ENCODE measurements at places on chromosomes 3 and 15.

GRCh38 chr3:178223876-178224275 is 312.4 kb upstream of the KCNMB2 start:
- no peak for ATAC-seq

GRCh38 chr3:22098021-22098420 is 347.0 kb upstream of the ZNF385D start:
- no peak for ATAC-seq

- ATAC-seq, result peak; percentile 84
Measured at GRCh38 chr15:89912674-89913396, at the start of gene ARPIN. TSS of gene ARPIN (minus strand) at chr15:89912952. CDS start at chr15:89912835, 117 bp downstream.

GRCh38 chr3:87541723-87542122 is 265.3 kb upstream of the POU1F1 start:
- no peak for ATAC-seq

DNA sequence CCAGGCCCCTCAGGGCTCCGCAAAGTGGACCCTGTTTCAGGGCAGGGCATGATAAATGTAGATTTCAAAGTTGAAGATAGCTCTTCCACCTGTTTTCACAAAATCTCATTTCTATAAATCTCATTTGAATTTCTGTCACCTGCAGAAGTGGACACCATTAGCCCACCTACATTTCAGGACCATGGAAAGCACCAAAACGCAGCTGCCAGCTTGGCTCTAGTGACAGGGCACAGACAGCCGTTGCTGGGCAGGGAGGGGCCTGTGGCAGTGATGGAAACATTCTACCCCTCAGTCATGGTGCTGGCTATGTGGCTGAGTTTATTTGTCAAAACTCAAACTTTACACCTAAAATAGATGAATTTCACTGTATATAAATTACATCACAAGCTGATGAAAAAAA is 40.4 kb downstream of the PRR23E start:
- ATAC-seq, result no peak

GRCh38 chr3:194082743-194083636 is 53.0 kb upstream of the HES1 start:
- peak; percentile 63 for ATAC-seq

DNA sequence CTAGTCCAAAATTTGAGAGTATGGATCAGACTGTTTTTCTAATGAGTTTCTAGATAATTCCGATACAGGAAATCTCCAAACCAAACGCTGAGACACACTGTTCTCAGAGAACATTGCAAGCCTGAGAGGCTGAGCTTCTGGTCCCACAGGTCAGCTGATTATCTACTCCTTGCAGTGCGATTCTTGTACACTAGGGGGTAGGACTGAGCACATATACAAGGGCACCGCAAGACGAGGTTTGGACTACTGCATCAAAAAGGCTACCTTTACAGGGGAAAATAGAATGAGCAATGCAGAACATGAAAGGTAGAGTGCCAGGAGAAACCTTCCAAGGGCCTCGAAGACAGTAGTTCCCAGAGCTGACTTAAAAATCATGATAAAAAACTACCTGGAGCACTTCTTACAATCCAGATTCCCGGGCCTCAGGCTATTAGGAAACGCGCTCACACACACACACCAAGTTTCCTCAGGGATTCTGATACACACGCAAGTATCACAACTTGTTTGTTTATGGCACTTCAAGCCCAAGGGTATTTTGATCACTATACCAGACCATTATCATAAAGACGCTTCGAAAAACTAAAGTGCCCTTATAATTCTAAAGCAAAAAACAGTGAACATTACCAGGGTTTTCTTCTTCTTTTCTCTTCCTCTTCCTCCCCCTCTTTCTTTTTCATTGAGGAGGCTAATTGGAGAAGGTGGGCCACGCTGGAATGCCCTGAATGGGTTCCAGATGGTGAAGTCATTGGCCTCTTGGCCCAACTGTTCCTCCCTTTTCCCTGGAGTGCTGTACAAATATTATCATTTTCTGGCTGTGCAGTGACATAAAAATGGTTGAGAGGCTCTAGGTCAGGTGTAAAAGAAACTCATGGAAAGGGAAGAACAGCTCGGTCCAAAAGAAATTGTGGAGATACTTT is 61.8 kb downstream of the SLC12A8 start:
- no peak for ATAC-seq

DNA sequence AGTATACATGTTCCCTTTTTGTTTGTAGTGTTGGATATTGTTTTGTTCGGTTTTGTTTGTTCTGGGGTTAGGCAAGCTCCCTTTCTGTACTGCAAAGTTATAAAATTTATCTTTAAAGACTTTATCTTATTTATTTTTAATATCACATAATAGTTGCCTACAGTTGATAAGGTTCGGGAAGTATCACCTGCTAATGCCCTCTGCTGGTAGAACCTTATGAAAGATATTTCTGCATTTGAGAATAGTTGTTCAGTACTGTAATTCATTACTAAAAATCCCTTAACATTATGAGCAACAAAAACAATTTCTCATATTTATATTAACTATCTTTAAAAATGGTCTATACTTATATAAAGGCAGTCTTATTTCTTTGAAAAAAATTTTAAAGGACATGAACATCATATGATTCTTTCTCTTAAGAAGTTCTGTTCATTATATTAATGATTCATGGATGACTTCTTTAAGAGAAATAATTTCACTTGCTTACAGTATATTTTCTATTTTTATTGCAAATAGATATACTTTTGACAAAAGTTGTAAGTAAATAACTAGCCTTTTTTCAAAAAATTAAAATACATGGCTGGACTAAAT is 1126.8 kb downstream of the SI start:
- ATAC-seq, result no peak

- no peak for ATAC-seq
Measured at GRCh38 chr3:126676919-126677705, 22.2 kb upstream of the TXNRD3 start.

DNA sequence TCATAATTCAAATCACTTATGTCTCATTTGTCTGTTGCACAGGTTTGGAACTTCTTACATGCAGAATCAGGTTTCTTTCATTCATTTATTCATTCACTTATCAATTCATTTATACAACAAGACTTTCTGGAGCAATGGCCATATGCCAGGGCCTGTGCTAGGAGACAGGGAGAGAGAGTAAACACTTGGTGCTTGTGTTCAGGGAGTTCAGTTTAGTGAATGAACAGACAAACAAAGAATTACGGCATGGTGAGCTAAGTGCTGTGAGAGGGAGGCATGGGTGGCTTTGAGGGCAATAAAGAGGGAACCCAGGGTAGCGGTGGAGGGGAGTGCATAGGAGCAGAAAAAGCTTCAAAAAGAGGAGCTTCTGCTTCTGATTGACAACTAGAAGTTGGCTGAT is 8.5 kb upstream of the IREB2 start:
- ATAC-seq, result no peak

- no peak for ATAC-seq
Measured at GRCh38 chr15:99744142-99744541, 10.9 kb upstream of the LYSMD4 start.

- ATAC-seq, result peak; percentile 89
Measured at GRCh38 chr3:64291956-64292355, 66.7 kb upstream of the PRICKLE2 start.

DNA sequence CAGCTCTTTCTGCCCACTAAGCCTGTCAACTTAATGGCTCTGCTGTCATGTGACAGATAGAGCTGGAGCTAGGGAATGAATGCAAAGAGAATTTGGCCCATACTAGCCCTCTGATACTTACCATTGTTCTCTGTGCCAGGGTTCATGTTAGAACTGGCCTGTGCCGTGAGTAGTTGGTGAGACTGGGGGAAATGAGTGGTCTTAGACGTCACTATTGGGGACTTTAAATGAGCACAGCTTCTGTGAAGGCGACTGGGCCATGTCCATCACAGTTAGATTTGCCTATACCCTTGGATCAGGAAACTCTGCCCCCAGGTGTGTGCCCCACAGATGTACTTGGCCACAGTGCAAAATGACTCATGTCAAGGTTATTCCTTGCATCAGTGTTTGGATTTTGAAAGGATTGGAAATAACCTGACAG is 124.9 kb downstream of the PTPRG start:
- no peak for ATAC-seq

DNA sequence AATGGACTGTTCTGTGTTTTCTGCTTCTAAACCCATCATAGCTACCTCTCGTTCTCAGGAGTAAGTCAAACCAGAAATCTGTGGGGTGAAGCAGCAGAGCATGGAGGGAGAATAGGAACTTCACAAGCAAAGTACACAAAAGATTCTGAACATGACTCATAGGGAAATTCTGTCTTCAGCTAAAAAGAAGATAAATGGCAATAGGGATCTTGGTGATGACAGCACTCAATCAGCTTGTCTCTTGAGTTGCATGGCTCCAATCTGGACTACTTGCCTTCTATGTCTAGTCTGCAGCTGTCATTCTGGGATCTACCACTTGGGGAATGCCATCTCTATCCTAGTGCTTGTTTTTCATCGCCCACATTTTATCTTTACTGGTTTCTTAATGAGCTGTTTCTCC is 13.5 kb upstream of the GRAMD1C start:
- ATAC-seq, result no peak

DNA sequence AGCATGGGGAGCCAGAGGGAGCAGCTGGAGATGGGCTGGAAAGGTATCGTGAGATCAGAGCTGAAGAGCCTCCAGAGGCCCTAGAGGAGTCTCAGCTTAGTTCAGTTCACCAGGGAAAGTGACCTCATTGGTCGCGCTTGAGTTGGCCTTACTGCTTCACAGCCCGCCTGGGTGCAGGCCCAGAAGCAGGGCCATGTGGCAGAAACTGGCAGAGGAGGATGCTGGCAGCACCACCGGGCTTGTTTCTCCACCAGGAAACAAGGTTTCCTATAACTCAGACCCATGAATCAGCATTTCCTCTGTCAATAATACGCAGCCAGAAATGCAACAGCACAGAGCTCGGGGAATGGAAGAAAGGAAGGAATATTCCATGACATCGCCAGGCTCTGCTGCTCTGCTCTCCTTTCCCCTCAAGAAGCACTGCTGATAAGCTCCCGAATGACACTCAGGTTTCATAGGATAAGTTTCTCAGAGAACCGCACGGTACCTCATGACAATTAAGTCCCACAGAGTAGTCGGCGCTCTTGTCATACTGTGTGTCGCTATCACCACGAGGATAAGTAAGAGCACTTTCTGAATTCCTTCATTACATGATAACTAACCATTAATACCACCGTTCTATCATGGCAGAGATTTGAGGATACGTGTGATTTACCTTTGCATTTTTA is 147.1 kb upstream of the LPP start:
- ATAC-seq, result no peak

DNA sequence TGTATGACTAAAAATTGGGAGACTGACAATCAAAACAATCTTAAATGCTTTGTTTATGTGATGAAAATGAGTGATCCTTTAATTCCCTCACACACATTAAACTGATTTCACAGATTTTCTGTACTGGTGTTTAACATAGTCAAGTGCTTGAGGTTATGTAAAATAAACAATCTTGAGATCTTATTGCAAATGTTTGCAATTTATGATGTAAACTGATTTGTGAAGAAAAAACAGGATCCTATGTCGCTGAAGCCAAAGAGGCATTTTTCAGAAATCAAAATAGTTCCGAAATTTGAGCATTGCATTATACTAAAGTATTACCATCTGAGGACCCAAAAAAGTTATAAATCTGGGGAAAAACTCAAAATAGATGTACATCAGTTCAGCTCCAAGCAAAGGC is 12.7 kb downstream of the SHOX2 start:
- ATAC-seq, result no peak

All from gastroesophageal sphincter (tissue), 4 donors.